ENCODE measurements at places on chromosomes 2 and 18.
A peak's percentile ranks its signal among the peaks of the same experiment; 100 is the strongest.

DNA sequence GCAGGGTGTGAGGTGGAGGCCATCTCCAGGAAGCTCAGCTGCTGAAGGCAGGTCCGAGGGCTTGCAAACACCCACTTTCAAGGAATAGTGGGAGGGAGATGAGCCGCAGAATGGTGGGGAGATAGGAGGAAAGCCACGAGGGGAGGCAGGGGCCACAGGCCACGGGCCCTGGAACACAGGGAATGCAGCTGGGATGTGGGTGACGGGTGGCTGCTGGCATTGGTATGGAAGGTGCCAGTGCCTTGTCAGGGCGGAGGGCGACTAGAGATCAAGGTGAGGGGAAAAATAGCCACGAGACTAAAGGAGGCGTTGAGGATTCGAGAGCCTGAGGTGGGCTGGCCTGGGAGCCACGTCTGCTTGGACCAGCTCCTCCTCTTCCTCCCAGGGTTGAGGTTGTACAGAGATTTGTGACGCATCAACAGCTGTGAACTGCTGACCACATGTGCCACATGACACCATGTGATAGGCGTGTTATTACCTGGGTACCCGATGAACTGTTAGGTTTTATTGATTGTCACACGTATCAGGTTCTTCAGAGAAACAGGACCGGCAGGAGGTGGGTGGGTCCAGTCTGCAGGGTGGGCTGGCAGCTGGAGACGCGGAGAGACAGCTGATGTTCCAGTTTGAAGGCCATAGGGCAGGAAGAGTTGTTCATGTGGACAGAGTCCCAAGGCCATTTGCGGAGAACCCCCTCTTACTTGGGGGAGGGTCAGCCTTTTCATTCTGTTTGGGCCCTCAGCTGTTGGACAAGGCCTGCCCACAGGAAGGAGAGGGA lies 9.9 kb downstream of the IMPA2 start:
- DNase-seq, result no peak

GRCh38 chr18:68340606-68341005 lies 374.3 kb downstream of the TMX3 start:
- DNase-seq, result no peak

DNA sequence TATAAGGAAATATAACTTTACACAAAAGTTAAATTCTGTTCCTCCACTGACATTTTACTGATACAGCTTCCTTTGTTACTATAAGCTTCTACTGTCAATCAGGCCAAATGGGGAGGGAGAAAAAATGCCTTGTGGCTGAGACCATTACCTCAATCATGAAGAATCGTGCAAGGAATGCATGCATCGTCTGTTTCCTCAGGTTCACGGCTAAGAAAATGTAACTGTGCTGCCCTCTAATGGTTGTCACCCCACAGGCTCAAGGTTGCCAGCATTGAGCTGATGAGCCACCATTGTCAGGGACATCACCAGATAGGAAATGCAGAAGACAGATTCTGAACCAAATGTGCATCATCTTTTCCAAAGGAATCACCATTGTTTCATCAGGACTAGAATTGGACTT lies 426.9 kb downstream of the CDH2 start:
- DNase-seq, result peak; percentile 33

DNA sequence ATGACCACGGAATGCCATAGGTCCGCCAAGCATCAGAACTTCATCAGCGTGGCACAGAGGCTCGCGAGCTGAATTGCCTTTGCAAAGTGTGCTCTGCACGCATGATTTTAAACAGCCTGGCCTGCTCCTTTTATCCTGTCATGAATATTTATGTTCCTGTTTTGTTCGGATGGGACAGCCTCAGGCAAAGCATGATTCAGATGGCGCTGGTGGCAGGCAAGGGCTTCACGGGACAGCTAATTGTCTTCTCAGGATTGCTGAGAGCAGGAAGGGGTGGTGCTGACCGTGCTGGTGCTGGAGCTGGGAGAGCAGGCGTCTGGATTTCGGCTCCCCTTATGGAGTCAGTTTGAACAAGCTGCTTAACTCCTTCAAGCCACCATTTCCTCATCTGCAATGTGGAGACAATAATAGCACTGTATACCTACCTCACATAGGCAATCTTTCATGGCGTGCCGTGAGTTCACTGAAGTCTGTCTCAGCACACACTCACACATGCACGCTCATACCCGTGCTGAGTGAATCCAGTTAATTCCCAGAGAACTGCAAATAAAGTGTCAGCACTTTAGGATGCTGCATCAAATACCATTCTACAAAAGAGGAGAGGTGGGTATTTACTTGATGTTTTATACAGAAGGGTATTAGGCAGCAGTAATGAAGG lies 79.7 kb upstream of the APCDD1 start:
- DNase-seq, result no peak

GRCh38 chr18:13268158-13269012 lies 49.8 kb downstream of the LDLRAD4 start:
- DNase-seq, result no peak

- DNase-seq, result no peak
These were observed 1.1 kb upstream of the GPR55 start for GRCh38 chr2:230925879-230926765.

- DNase-seq, result no peak
These were observed 36.0 kb upstream of the HDAC4 start for GRCh38 chr2:239436669-239437335.

- no peak for DNase-seq
These were observed 4.9 kb downstream of the IRS1 start for GRCh38 chr2:226794751-226795171.

DNA sequence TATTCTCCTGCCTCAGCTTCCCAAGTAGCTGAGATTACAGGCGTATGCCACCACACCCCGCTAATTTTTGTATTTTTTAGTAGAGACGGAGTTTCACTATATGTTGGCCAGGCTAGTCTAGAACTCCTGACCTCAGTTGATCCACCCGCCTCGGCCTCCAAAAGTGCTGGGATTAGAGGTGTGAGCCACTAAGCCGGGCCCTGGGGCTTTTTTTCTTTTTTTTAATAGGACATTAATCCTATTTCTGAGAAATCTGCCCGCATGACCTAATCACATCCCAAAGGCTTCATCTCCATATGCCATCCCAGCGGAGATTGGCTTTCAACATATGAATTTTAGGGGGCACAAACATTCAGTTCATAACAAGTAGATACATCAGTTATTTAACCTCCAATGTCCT lies 128.6 kb downstream of the CNTNAP5 start:
- DNase-seq, result no peak

- DNase-seq, result no peak
These were observed 220.8 kb downstream of the GULP1 start for GRCh38 chr2:188512456-188512855.

- DNase-seq, result no peak
These were observed 199.0 kb upstream of the ERBB4 start for GRCh38 chr2:212737392-212738172.

- no peak for DNase-seq
These were observed 72.8 kb downstream of the SFXN5 start for GRCh38 chr2:72998724-72999123.

DNA sequence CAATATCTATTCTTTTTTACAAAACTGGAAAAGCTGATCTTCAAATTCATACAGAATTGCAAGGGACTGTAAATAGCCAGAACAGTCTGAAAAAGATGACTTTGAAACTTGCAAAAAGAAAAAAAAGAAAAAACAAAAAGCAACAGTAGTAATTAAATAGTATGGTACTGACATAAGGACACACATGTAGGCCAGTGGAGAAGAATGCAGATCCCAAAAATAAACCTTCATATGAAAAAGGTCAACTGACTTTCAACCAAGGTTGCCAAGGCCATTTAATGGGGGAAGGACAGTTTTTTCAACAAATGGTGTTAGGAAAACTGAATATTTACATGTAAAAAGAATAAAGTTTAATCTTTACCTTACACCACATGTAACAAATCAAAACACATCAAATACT lies 111.8 kb downstream of the USP34 start:
- no peak for DNase-seq

DNA sequence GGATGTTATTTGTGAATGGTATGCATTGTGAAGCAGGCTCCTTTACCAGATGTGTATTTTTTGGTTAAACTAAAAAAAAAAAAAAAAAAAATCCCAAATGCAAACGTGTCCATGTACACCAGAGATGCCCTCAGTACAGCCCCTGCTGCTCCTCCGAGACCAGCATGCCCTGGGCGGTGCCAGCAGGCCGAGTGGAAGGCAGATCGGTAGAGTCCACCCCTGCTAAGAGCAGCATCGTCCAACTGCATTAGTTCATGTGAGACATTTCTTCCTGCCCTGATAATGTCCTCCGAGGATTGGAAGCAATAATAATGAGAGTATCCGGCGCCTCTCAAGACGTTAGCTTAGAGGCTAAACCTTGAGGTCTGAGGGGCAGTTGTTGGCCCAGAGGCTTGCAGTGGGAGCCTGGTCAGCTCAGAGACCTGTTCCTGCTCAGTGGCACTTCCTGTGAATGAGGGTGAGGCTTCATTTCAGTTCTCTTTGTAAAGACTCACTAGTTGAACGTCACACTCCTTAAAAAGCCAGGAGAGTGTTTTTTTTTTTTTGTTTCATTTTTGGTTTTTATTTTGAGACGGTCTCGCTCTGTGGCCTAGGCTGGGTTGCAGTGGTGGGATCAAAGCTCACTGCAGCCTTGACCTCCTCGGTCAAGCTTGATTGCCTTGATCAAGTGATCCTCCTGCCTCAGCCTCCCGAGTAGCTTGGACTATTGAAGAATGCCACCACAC lies 5.6 kb downstream of the SLC66A3 start:
- DNase-seq, result no peak

- no peak for DNase-seq
These were observed 110.6 kb downstream of the PRELID3A start for GRCh38 chr18:12518326-12518725.

GRCh38 chr2:31341351-31341750 lies 73.2 kb downstream of the XDH start:
- no peak for DNase-seq

DNA sequence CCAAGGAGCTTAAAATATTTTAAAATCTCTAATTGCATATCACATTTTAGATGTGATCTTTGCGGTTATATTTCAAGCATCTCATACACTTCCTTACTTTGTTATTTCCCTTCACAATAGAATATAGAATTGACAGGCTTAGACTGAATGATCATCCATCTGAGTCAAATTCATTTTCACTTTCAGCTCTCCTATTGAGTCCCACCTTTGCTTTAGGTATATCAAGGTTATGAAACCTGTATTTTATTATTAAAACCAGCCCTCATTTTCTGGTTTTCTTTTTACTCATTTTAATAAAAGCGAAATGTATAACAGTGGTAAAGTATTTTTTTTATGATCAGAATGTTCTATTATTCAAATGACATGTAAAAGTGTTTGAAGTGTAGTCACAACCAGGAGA lies 162.9 kb upstream of the KYNU start:
- no peak for DNase-seq

GRCh38 chr2:104848526-104848925 lies 5.4 kb upstream of the POU3F3 start:
- no peak for DNase-seq

- DNase-seq, result no peak
These were observed 13.2 kb downstream of the PRELID3A start for GRCh38 chr18:12420821-12421421.

GRCh38 chr18:25661831-25662230 lies 309.9 kb upstream of the ZNF521 start:
- no peak for DNase-seq

- DNase-seq, result no peak
These were observed 106.0 kb downstream of the CYP26B1 start for GRCh38 chr2:72041638-72042111.

DNA sequence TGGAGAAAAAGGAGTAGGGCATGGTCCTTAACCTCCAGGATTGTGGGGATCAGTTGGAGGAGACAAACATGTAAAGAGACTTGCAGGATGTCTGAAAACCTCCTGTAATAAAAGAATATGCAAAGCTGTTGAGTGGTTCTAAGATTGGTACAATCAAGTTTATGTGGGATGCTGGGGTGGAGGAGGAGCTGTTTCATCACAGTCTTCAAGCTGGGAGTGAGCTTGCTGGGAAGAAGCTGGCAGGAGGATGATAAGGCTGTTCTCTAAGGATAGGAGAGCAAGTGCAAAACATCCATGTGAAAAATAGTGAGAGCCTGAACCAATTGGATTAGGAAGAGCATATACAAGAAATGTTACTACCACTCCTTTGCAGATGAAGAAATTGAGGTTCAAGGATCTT lies 161.9 kb upstream of the CRIM1 start:
- no peak for DNase-seq

DNA sequence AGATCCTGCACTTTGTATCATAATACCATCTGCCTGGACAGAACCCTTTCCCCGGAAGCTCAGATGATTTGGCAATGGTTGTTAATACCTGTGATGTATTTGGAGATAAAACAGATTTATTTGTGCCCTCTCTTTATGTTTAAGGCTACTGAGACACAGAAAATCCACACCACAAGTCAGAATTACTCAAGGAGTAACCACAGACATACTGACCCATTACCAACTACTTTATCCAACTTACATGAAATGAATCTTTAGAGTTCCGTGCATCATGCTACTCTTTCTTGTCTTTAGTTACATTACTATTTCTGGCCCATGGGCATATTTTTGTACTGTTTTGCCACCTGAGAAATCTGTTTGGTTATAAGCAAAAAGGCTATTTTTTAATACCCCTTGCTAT lies 384.0 kb downstream of the STK39 start:
- no peak for DNase-seq

GRCh38 chr2:176751314-176752227 lies 461.0 kb upstream of the HNRNPA3 start:
- DNase-seq, result no peak

DNA sequence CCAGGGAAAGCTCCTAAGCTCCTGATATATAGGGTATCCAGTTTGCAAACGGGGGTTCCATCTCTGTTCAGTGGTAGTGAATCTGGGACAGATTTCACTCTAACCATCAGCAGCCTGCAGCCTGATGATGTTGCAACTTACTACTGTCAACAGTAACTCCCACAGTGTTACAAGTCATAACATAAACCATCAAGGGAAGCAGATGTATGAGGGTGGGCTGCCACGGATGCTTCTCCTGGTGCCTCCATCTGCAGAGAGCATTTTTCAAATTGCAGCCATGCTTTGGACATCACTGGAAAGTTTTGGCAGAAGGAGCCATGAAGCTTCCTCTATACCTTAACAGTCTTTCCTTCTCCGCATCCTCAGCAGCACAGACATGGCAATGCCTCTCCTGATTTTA lies 234.5 kb downstream of the ANKRD36B start:
- no peak for DNase-seq

DNA sequence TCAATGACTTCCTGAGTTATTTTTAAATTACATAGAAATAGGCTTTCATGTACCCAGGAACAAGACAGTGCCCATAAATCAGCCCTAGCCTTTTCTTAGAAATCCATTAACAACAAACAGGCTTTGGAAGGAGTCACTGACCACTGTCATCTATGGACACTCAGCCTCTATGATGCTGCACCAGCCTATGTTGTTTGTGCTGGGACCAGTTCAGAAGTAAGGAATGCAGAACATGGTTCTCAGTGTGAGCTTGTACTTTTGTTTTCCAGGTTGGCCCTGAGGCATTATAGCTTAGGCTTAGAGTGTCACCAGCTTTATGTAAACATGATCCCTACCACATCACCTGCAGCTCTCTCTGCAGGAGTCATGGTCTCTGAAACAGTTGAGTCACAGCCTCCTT lies 335.7 kb upstream of the CDH7 start:
- no peak for DNase-seq

- DNase-seq, result no peak
These were observed 22.7 kb downstream of the ICOS start for GRCh38 chr2:203959265-203959664.

- DNase-seq, result no peak
These were observed 17.4 kb downstream of the TPGS2 start for GRCh38 chr18:36811430-36811829.

- no peak for DNase-seq
These were observed 541.1 kb downstream of the SATB2 start for GRCh38 chr2:198916548-198917080.

GRCh38 chr2:159450180-159450579 lies 163.7 kb upstream of the WDSUB1 start:
- DNase-seq, result no peak

- DNase-seq, result no peak
These were observed 83.0 kb downstream of the TGOLN2 start for GRCh38 chr2:85244828-85245227.

Data from DND-41 (cell line).